ENCODE measurements at places on chromosomes 12 and 14. TPM values are rescaled to one million over a fixed set of nuclear protein-coding genes. Genes with fewer than 3 reads are reported as not detected.

Gene PGF
- 5.0 TPM for total RNA-seq

Gene CLEC1B
- total RNA-seq: not detected

Gene TAS2R8
- total RNA-seq: not detected

Gene TAS2R19
- total RNA-seq: not detected

Gene GPD1
- 0.14 TPM for total RNA-seq

Gene TAS2R30
- total RNA-seq: not detected

Gene CLEC4D
- not detected for total RNA-seq

Gene HNF1A
- 4.7 TPM for total RNA-seq

Gene RHEBL1
- total RNA-seq: 4.1 TPM

Gene KLRC2
- total RNA-seq: 1.3 TPM

Gene INHBC
- total RNA-seq: not detected

Gene RPGRIP1
- total RNA-seq: 0.28 TPM

Gene ATF7IP
- 4.1 TPM for total RNA-seq

Gene LTBP2
- total RNA-seq: 10.0 TPM

Gene FAIM2
- 0.01 TPM for total RNA-seq

Gene OTOGL
- total RNA-seq: not detected

Gene DUSP6
- 14.1 TPM for total RNA-seq

Gene RPL10L
- not detected for total RNA-seq

Gene KRT73
- not detected for total RNA-seq

Gene SDSL
- 24.5 TPM for total RNA-seq

Gene LGR5
- total RNA-seq: not detected

Gene ZC3H10
- 3.4 TPM for total RNA-seq

Gene CEBPE
- total RNA-seq: not detected

Gene WIF1
- not detected for total RNA-seq

Gene FAM181A
- not detected for total RNA-seq

Gene DTX1
- total RNA-seq: 0.36 TPM

Gene TRMT5
- 13.9 TPM for total RNA-seq

Gene SLC4A8
- total RNA-seq: 1.5 TPM

Gene GPR132
- total RNA-seq: 0.68 TPM

Gene KLRG1
- 1.8 TPM for total RNA-seq

Gene FIGNL2
- total RNA-seq: 0.21 TPM
